ENCODE measurements at places on chromosomes 2 and 18. TPM values are rescaled to one million over a fixed set of nuclear protein-coding genes. Genes with fewer than 3 reads are reported as not detected.

IL1RL2 gene
- not detected for total RNA-seq

POTEJ gene
- not detected for total RNA-seq

CMPK2 gene
- total RNA-seq: 1.5 TPM

MYO5B gene
- 32.1 TPM for total RNA-seq

SNORC gene
- total RNA-seq: 14.0 TPM

DNA sequence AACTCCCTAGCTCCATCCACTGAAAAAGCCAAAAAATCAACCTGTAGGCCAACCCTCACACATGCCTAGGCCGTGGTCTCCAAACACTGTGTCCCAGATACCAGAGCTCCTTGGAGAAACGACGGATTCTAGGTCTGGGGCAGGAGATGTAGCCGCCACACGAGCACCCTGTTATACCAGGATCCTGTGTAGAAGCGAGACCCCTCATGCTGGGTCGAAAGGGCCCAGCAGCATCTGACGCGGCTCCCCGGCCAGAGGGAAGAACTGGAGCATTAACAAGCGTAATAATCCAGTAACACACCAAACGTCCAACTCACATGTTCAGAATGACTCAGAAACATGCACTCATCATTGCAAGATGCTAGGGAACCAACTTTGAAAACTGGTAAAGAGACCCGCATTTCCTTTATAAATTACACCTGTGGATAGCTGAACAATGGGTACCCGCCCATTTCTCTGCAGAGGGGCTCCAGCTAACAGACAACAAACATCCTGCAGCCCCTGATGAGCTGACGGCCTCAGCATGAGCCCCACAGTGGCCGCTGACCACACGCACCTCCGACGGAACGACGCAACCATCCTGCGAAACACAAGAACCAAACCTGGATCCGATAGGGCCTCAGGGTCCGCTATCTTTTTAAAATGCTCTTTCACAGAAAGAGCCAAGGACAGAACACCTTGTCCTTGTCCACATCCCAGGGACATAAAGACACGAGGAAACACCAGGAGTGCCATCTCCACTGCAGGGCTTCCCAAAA, 14.2 kb downstream of the SLC66A2 start:
- H3K36me3 ChIP-seq: peaks cover 46% of the 10 kb centered on the region
- no peak overlapping the region for H3K27ac ChIP-seq
- no peaks in the 10 kb centered on the region for H3K27me3 ChIP-seq
- no peak for DNase-seq

GRCh38 chr2:173424886-173425285, 70.2 kb downstream of the CDCA7 start:
- H3K27me3 ChIP-seq: no peaks in the 10 kb centered on the region
- H3K4me3 ChIP-seq: no peak overlapping the region
- no peaks in the 10 kb centered on the region for H3K36me3 ChIP-seq
- no peak overlapping the region for H3K27ac ChIP-seq
- DNase-seq: no peak
- H3K4me1 ChIP-seq: peaks cover 11% of the 10 kb centered on the region

- no peaks in the 10 kb centered on the region for H3K4me1 ChIP-seq
- H3K27me3 ChIP-seq: no peaks in the 10 kb centered on the region
- H3K27ac ChIP-seq: no peak overlapping the region
- no peak for DNase-seq
Observed at GRCh38 chr2:138060301-138060635, 96.0 kb downstream of the HNMT start.

Data from HCT116 (cell line).